ENCODE measurements at places on chromosomes 12 and 14.

GRCh38 chr12:108307006-108307405, 32.1 kb downstream of the CMKLR1 start:
- DNase-seq: no peak

GRCh38 chr14:52131640-52132320, 62.9 kb upstream of the NID2 start:
- DNase-seq: no peak

GRCh38 chr12:52395761-52396434, 10.2 kb downstream of the KRT82 start:
- no peak for DNase-seq

GRCh38 chr12:106602076-106602475, 19.3 kb downstream of the RFX4 start:
- DNase-seq: no peak

DNA sequence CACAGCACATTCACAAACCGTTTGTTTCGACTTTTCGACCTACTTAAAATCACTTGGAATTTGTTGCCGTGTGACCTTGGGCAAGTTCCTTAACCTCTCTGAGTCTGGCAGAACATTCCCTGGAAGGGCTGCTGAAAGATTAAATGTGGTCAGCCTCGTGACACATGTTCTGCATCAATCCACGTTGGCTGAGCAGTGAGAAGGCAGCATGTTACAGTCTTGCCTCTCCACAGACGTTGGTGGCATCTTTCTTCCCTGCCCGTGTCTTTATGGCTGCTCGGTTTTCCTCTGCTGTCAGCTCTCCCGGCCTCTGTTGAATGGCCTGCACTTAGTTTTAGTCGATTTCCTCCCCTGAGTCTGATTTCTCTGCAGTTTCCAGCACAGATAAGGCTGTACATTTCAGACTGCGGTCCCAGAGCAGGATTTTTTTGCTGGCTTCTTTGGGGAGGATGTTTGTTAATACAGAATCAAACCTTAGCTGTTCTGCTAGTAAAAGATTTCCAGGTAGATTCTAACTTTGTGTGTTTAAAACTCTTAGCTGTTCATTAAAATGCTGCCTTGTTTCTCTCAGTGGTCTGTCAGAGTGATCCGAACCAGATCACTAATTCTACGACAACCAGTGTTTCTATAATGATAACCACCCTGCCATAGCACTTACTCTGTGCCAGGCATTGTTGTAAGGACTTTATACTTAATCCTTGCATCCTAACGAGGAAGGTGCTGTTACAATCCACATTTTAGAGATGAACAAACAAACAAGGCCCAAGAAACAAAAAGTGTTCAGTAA, 217.1 kb downstream of the CHST11 start:
- DNase-seq: no peak

DNA sequence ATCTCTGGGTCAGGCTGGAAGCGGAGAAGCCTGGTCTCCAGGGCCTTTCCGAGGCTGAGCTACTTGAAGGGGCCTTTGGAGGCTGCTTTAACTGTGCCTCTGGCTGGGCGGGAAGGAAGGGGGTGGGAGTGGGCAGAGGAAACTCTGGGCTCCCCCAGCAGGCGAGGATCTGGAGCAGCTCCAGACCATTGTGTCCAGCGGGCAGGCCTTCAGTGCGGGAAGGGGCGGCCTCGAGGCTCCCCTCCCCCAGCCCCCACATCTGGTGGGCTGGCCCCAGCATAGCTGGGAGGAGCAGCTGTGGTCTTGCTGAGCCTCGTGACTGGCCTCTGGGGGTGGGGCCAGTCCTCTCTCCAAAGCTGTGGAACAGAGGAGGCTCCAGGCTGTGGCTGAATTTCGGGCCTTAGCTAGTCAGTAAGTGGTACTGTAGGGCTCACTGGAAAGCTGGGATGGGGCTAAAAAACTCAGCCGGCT, 3.4 kb downstream of the TAMALIN start:
- no peak for DNase-seq

GRCh38 chr12:114920771-114921554, 237.0 kb upstream of the TBX3 start:
- DNase-seq: no peak

GRCh38 chr12:121423682-121424623, 24.0 kb downstream of the RNF34 start:
- no peak for DNase-seq

DNA sequence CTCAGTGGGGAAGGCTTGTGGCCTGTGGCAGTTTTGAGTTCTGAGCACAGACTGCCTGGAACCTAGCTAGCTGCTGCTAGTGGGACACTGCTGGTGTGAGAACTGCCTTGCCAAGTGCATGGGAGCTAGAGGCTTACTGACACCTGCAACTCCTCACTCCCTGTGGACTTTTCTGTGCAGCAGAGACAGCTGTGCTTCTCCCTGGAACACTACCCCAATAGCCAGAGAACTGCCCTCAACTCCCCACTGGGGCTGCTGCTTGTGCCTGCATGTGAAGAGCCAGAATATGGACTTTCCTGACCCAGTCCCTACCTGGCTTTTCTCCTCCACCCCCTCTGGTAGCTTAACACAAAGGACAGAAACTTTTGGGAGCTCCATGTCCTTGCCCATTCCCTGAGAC, 222.6 kb downstream of the ADGRD1 start:
- DNase-seq: no peak

- no peak for DNase-seq
Measured at GRCh38 chr14:55303691-55304145, 32.5 kb downstream of the FBXO34 start.

- no peak for DNase-seq
Measured at GRCh38 chr12:106054049-106054448, 84.7 kb downstream of the NUAK1 start.

- no peak for DNase-seq
Measured at GRCh38 chr12:112606611-112607365, 184.8 kb upstream of the RPH3A start.

DNA sequence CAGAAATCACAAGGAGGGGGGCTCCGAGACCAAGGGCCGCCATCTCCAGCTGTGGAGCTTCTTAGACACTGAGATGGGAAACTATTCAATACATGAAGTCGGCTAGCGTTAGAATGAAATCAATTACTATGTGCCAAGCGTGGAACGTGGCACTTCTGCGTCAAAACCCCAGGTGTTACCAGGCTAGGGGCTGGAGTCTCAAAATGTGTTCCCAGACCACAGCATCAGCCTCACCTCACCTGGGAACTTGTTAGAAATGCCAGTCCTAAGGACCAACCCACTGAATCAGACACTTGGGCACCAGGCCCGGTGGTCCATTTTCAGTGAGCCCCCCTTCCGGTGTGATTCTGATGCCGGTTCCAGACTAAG, 5.0 kb upstream of the SETD1B start:
- DNase-seq: no peak

DNA sequence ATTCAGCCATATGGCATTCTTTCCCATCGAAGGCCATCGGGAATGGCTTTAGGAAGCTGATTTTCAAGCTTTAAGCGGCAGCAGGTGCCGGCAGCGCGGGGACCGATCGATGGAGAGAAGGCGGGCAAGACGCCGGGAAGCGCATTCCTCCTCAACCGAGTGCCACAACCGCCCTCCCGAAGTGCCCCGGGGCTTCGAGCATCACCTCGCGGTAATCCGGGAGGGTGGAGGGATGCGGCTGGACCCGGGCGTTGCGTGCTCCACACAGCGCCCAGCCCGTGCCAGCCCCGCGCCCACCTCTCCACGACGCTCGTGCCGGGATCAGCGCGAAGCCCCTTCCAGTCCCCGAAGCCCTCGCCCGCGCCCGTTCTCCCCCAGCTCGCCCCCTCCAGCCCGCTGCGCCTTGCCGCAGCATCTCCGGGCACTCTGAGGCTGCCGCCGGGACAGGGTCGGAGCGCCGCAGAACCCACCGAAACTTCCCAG, 3.2 kb downstream of the USP44 start:
- no peak for DNase-seq

DNA sequence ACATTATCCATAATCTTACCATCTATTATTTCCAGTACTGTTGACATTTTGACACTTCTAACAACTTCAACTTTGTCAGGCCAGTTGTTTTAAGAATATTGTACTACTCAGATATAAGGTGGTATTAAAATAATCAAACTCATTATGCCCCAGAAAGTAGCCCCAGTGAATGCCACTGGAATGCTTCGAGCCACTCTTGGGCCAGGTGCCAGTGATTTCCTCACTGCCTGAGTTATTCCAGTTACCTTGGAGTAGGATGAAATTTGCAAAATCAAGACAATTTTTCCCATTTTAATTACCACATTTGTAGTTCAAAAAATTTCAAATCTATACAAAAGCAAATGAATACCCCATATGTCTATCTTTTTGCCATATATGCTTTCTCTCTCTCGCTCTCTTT, 9.2 kb downstream of the CIPC start:
- no peak for DNase-seq

DNA sequence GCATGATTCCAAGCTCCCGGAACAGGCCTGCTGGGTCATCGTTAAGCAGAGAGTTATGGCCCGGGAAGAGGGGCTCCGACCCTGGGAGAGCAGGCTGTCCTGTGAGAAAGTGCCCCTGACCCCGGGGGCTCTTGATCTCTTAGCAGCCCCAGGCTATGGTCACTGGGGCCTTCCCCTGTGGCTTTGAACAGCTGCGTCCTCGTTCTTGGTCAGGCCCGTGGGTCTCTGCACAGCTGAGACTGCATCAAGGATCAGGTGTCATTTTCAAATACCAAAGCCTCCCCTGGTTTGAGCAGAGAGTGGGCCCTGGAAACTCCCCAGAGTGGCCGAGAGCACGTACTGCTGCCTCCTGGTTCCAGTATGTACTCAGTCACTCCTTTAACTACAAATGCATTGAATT, 114.8 kb downstream of the ESRRB start:
- DNase-seq: no peak

GRCh38 chr14:60085085-60085484, 6.6 kb upstream of the PCNX4 start:
- DNase-seq: no peak

- no peak for DNase-seq
Measured at GRCh38 chr14:33452995-33453394, 497.9 kb downstream of the EGLN3 start.

DNA sequence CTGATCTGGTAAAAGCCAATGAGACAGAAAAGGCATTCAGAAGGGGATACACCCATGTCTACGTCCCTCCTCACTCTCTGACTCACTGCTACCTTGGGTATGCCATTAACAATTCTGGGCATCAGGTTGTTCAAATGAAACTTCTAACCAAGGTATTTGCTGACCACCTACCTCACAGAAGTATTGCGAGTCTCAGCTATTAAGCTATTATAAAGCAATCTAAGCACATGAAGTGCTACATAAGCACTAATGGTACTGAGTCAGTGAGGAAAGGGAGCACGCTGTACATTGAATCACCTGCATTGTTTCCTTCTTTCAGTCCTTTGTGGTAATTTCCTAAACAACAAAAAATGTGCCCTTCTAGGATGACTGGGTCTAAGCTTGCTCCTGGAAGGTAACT, 62.8 kb upstream of the CCDC91 start:
- DNase-seq: no peak

GRCh38 chr12:72485017-72485701, 213.0 kb downstream of the TRHDE start:
- DNase-seq: no peak

DNA sequence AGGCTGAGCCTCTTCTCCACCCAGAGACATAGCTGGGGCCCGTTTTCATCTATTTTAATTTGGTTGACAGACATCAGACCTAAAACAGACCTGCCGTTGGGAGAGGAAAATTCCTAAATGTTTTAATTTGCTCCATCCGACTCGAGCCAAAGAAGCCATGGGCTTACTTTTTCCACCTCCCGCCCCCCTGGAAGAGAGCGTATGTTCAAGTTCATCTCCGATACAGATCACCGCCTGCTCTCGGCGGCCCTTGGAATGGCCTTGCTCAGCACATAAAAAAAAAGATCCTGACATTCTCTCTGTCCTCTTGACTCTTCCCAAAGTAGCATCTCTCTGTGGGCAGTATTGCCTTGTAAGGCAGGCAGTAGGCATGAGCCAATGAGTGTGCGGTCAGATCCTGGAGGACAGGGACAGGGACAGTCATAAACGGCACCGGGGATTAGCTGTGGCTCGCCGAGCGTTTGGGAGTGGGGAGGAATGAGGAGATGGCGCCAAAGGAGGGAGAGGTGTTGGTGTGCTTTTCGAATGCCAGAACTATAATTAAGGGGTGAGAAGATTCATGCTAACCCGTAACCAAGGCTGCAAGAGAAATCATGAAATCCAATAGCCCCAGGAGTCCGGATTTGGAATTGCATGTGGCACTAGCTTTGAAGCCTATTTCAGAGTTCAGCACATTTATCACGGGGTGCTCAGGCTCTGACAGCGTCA, 47.9 kb upstream of the MEG3 start:
- DNase-seq: no peak

- no peak for DNase-seq
Measured at GRCh38 chr14:20356422-20356821, 13.0 kb downstream of the PARP2 start.

DNA sequence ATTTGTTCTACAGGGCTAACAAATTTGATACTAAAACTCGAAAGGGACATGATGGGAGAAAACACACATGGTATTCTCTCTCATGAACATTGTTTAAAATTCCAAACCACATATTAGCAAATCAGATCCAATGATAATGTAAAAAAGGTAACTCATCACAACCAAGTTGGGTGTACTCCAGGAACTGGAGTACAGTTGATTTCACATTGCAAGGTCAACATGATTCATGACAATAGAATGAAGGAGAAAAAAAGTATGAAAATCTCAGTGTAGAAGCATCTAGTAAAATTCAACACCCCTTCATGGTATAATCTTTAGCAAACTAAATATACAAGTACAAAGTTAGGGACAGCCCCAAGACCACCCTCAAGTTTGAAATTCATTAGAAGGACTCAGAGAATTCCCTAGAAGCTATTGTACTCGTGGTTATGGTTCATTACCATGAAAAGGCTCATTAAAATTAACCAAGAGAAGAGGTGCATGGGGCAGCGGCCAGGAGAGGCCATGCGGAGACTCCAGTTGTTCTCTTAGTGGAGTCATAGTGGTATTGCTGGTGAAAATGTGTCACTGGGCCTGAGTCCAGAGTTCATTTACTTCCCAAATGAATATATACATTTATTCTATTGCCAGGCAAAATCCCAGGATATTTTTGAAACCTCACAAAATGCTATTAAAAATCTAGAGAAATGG, 3.1 kb upstream of the CDCA4 start:
- DNase-seq: no peak

DNA sequence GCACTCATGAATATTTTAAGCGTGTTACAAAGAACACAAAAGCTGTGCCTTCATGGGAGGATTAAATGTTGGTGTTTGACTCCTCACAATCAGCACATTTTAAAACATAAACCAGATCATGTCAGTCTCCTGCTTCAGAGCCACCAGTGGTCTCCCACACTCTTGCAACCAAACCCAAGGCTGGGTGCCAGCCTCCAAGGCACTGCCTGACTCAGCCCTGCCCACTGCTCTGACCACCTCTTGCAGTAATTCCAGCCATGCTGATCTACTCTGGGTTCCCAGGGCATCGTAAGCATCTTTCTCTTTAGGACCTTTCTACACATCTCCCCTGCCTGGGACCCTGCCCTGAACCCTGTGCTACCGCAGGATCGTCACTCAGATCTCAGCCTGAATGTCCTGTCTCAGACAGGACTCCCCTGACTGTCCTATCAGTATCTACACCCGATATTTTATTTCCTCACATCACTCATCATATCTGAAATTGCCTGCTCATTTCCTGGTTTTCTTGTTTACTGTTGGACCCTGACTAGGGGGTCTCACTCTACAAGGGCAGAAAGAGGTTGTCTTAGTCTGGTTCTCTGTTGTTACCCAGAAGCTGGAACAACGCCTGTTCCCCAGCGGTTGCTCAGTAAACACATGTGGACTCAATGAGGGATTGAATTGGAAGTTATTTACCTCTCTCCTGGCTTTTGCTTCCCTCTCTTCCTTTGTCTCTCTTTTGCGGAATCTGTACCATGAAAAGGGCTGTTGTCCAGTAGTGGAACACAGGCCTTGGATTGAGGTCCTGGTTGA, 449.8 kb downstream of the RAD51B start:
- no peak for DNase-seq

All from activated CD4-positive, CD25-positive, alpha-beta regulatory T cell (primary cell).